Stimulated activated CD8-positive, alpha-beta memory T cell treated with anti-CD3 and anti-CD28 coated beads, Interleukin-4, amount 100 ng/mL, for 48 hours (primary cell): ENCODE measurements at places on chromosomes 12 and 14.
A peak's percentile ranks its signal among the peaks of the same experiment; 100 is the strongest.

DNA sequence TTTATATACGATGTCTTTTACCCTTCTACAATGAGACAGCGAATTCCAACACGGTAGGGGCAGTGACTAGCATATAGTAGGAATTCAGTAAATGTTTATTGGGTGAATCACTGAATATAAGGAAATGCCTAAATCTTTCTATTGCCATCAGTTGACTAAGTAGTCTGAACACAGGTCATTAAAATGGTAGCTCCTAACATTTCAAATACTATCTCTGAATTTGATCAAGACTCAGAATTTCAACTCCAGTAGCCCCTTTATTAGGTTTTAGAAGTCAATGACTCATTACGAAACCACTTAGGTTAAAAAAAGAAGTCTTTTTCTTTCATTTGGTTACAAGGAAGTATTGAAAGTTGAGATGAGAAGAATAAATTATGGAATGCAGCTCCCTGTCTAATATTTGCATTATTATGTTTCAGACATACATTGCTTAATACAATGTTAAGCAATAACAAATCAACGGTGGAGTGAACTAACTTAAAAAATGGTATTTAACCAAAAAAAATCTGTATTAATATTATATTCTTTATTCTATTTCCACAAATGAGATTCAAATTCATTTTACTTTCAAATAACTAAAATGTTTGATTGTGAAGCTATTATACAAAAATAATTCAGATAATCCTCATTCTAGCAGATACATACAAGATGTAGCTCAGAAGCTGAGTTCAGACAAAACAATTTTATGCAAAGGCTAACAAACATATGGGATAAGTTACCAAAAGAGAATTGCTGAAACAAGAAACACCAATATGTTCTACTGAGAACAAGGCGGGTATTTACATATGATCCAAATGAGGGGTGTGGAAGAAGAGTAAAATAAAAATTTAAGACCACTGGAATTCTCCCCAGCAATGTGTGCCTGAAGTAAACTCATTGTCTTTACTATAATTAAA is 302.7 kb downstream of the CEP128 start:
- DNase-seq = no peak

GRCh38 chr12:95051241-95051640 is 22.2 kb downstream of the NR2C1 start:
- no peak for DNase-seq

DNA sequence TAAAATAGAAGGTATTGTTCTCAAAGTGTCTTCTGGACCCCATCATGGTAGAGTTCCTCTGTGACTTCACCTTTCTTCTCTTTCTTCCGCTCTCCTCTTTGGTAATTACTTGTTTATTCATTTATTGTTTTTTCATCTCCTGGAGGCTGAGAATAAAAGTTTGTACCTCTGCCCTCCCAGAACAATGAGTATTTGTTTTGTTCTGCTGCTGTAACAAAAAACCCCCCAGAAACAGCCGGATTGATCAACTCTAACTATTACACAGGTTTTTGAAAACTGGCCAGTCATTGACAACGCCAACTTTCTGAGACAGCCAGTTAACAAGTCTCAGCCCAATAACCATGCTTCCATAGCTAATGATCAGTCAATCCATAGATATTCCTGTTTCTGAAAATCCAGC is 8.2 kb upstream of the DICER1 start:
- DNase-seq = no peak

DNA sequence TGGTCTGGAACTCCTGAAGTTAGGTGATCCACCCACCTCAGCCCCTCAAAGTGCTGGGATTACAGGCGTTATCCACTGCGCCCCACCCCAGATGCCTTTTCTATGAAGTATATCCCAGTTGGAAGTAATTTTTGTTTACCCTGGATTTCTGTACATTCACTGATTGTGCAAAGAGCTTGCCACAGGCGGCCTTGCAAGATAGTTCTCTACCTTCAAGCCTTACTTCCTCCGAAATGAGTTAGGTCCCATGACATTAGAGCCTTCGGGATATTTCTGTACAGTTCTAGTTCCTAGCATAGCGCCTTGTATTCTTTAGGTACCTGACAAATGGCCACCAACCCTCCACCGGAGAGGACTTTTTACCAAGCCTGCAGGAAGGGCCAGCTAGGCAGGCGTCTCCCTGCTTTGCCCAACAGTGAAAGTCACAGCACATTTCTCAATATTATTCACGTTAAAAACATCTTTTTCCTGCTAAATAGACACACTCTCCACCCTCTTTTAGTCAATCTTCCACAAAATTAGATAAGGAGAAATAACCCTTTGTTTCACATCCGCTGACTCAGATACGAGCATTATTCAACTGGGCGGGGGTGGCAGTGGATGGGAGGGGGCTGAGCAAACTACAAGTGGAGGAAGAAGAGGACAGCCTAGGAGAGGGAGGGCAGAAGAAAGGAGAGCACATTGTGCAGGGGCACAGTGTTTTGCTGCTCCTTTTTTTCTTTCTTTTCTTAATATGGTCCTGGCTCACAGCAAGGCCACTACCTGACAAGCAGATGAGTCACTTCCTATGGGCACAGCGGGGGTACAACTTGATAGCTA is 40.0 kb upstream of the CAPRIN2 start:
- peak; percentile 64 for DNase-seq
